T-cell (primary cell): ENCODE measurements at places on chromosomes 12 and 14. TPM values are rescaled to one million over a fixed set of nuclear protein-coding genes. Genes with fewer than 3 reads are reported as not detected.

The SALL2 gene
- total RNA-seq = 5.8 TPM

DNA sequence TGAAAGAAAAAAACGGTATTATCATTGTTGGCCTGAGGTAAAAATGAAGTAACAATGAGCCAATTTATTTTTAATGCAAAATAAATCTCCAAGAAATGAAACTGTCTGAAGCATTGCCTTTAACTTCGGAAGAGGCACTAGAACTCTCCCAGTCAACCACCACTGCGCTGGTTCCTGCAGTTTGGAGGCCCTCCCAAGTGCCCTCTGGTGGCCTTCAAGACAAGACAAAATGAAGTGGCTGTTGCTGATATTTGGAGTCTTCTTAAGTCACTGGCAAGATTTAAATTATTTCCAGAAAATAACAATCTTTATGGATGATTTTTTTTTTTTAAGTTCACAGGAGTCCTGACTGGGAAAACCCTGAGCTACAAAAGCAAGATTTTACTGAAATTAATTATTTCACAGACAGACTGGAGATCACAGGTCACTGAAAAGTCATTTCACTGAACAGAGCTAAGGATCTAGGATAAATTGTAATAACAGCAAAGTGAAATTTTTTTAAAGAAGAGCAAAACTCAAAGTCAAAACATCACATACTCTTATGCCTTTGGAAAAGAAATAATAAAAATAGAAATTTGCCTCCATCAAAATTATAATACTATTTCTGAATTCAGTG lies 58.2 kb downstream of the DICER1 start:
- H3K27ac ChIP-seq = no peak overlapping the region
- H3K4me3 ChIP-seq = no peak overlapping the region
- H3K4me1 ChIP-seq = no peaks in the 10 kb centered on the region
- H3K36me3 ChIP-seq = peaks cover 61% of the 10 kb centered on the region

DNA sequence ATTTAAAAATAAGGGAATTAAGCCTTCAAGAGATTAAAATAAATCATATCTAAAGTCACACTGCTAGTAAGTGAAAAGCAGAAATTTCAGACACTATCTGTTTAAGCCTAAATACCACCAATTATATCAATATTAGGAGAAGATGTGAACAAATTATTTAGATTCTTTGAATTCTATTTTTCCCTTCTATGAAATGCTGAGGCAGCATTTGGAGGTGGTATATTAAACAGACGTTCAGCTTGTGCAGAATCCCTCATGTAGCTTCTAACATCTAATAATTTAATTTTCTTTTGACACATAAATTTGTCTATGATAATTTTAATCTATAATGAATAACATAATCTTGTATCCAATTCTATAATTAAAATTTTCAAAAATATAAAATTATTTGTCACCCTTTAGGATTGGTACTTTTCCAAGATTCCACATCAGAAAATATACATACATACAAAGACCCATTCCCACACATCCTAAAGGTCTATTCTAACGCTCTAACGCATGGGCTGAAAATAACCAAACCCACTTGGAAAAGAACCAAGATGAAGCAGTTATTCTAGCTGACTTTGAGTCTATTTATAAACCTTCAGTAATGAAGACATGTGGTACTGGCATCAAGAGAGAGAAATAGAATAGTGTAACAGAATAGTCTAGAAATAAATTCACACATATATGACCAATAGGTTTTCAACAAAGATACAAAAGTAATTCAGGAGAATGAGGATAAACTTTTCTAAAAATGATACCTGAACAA lies 751.8 kb downstream of the GALC start:
- no peaks in the 10 kb centered on the region for H3K27me3 ChIP-seq
- no peaks in the 10 kb centered on the region for H3K4me1 ChIP-seq
- H3K4me3 ChIP-seq = no peak overlapping the region
- no peak for DNase-seq
- H3K27ac ChIP-seq = no peak overlapping the region

The LTBP2 gene
- 1.7 TPM for total RNA-seq

DNA sequence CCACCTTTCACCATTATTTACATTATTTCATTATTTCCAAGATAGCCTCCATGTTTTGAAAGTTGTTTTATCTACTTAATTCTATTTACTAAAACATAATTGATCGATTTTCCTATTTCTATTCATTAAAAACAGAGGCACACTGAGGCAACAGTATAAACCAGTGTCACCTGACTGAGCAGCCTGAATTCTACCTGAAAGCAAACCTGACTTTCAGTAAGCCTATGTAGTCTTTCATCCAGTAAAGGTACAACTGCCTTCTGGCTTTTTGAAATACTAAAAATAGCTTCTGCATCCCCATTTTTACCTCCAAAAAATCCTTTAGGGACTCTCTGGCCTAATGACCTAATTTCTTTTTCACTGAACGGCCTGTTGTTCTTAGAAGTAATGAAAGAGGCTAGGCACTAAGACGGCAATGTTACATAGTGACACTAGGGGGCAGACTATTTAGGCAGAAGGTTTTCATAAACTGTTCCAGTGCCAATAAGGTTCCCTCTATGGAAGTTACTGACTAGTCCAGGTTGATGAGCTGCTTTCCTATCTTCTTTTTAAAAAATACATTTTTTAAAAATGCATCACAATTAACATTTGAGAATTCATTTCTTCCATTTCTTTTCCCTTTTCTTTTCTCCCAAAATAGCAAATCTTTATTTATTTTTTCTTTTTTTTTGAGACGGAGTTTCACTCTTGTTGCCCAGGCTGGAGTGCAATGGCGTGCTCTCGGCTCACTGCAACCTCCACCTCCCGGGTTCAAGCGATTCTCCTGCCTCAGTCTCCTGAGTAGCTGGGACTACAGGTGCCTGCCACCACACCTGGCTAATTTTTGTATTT lies 17.5 kb downstream of the ANAPC5 start:
- DNase-seq = no peak
- H3K27ac ChIP-seq = no peak overlapping the region
- peaks cover 65% of the 10 kb centered on the region for H3K36me3 ChIP-seq
- H3K4me3 ChIP-seq = no peak overlapping the region
- no peaks in the 10 kb centered on the region for H3K27me3 ChIP-seq
- H3K4me1 ChIP-seq = no peaks in the 10 kb centered on the region

DNA sequence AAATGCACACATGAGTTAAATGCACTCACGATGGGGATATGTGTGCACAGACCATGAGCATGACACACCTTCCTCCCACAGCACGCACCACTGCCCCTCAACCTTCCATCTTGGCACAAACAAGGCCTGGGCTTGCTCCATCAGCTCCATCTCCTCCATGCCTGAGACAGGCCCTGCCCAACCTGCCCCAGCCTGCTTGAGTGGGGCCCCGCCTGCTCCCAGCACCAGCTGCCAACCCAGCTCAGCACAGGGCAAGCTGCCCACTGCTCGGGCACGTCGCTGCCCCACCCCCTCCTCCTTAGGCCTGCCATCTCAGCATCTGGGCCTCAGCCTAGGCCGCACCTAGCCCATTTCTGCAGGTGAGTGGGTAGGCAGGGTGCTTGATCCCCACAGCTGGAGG lies 27.6 kb upstream of the KRT78 start:
- H3K4me1 ChIP-seq = no peaks in the 10 kb centered on the region
- no peaks in the 10 kb centered on the region for H3K27me3 ChIP-seq
- DNase-seq = no peak
- H3K27ac ChIP-seq = no peak overlapping the region
- H3K4me3 ChIP-seq = no peak overlapping the region

The SLCO1B1 gene
- total RNA-seq = 0.12 TPM

- H3K27ac ChIP-seq = no peak overlapping the region
- no peak for DNase-seq
- peaks cover 8% of the 10 kb centered on the region for H3K4me1 ChIP-seq
- H3K4me3 ChIP-seq = no peak overlapping the region
- H3K27me3 ChIP-seq = peaks cover 10% of the 10 kb centered on the region
These were observed 12.9 kb upstream of the SLC24A4 start for GRCh38 chr14:92309968-92310530.

DNA sequence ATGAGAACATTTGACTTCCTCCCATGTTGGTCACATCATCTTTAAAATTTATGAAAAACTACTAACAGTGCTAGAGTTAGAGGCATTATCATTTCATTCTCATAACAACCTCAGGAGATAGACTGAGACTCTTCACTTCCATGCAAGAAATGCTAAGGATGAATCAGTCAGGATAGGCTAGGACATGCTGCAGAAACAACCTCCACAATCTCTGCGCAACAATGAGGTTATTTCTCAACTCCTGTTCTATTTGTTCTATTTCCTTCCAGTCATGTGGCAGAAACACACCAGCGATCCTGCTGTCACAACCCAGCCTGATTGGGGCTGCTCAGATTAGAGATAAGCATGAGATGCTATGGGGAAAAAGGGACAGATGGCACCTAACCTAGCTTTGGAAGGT lies 49.0 kb upstream of the TMEM263 start:
- no peak for DNase-seq
- H3K27me3 ChIP-seq = peaks cover 8% of the 10 kb centered on the region
- no peaks in the 10 kb centered on the region for H3K36me3 ChIP-seq

DNA sequence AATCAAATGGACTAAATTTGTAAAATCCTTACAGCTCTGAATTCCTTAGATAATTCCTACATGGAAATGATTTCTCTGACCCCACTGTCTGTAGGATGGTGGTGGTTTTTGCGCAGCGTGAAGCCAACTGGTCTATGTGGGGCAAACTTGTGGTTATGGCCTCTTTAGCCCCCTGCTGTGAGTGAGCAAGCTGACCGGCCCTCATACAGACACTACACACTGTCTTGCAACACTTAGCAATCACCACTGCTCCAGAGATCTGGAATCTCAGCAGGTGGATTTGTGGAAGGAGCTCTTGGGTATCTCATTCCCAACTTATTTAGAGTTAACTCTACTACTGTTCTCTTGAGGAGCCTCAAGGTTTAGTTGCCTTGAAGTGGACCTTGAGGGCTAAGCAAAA lies 70.2 kb downstream of the SCN8A start:
- H3K27me3 ChIP-seq = peaks cover 6% of the 10 kb centered on the region
- no peak overlapping the region for H3K4me3 ChIP-seq
- no peaks in the 10 kb centered on the region for H3K4me1 ChIP-seq
- H3K27ac ChIP-seq = no peak overlapping the region
- H3K36me3 ChIP-seq = no peaks in the 10 kb centered on the region

The IFT81 gene
- 1.8 TPM for total RNA-seq

GRCh38 chr12:1836241-1836803 lies 16.0 kb downstream of the LRTM2 start:
- H3K36me3 ChIP-seq = no peaks in the 10 kb centered on the region
- H3K27ac ChIP-seq = no peak overlapping the region
- no peaks in the 10 kb centered on the region for H3K27me3 ChIP-seq

DNA sequence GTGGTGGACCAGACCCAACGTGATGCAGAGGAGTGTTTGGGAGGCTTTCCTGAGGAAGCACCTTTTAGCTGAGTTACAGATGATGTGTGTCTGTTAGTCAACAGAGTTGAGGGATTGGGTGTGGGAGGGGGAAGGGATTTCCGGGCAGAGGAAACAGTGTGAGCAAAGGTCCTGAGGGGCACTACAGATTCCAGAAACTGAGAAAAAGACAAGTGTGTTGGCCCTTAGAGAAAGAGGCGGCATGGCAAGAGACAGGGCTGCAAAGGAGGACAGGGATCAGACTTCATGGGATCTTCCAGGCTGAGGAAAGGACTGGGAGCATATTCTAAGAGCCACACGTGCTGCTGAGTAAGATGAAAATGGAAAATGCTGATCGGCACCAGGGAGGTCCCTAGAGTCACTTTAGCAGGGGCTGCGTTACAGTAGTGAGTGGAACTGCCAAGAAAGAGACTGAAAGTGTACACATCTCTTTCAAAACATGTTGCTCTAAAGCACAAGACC lies 9.4 kb upstream of the RPS6KL1 start:
- H3K27ac ChIP-seq = no peak overlapping the region
- no peak overlapping the region for H3K4me3 ChIP-seq
- peaks cover 3% of the 10 kb centered on the region for H3K4me1 ChIP-seq
- H3K27me3 ChIP-seq = no peaks in the 10 kb centered on the region
- no peaks in the 10 kb centered on the region for H3K36me3 ChIP-seq
- no peak for DNase-seq

GRCh38 chr14:93395231-93395630 lies 35.5 kb upstream of the UNC79 start:
- no peaks in the 10 kb centered on the region for H3K27me3 ChIP-seq
- H3K4me3 ChIP-seq = no peak overlapping the region
- DNase-seq = no peak
- H3K27ac ChIP-seq = no peak overlapping the region
- H3K36me3 ChIP-seq = no peaks in the 10 kb centered on the region
- no peaks in the 10 kb centered on the region for H3K4me1 ChIP-seq

- no peak for DNase-seq
- H3K27me3 ChIP-seq = no peaks in the 10 kb centered on the region
- no peak overlapping the region for H3K27ac ChIP-seq
- no peaks in the 10 kb centered on the region for H3K4me1 ChIP-seq
- no peak overlapping the region for H3K4me3 ChIP-seq
- no peaks in the 10 kb centered on the region for H3K36me3 ChIP-seq
These were observed 31.1 kb downstream of the FRS2 start for GRCh38 chr12:69501154-69501895.

The SPTB gene
- 0.09 TPM for total RNA-seq

DNA sequence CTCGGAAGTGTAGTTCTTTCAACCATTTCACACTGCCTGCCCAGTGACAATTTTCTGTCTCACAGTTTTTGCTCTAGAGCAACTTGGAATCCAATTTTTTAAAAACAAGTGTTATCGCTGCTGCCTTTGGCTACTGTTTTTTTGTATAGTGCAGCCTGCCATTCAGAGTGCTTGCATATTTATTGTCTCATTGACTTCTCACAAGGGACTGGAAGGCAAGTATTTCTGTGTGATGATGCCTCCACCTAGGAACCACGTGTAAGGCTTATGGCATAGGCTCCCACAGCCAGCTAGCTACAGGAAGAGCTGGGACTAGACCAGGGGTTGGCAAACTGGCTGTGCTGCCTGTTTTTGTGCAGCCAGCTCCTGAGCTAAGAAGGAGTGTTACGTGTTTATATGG lies 903 bp downstream of the PARPBP start:
- no peak overlapping the region for H3K4me3 ChIP-seq
- H3K27ac ChIP-seq = no peak overlapping the region
- no peaks in the 10 kb centered on the region for H3K36me3 ChIP-seq
- DNase-seq = no peak
- H3K27me3 ChIP-seq = no peaks in the 10 kb centered on the region
- H3K4me1 ChIP-seq = peaks cover 14% of the 10 kb centered on the region

The RASSF3 gene
- 155 TPM for total RNA-seq

GRCh38 chr14:42174357-42174756 lies 567.7 kb downstream of the LRFN5 start:
- no peak overlapping the region for H3K27ac ChIP-seq
- no peak overlapping the region for H3K4me3 ChIP-seq
- no peaks in the 10 kb centered on the region for H3K4me1 ChIP-seq
- H3K36me3 ChIP-seq = no peaks in the 10 kb centered on the region
- no peaks in the 10 kb centered on the region for H3K27me3 ChIP-seq

DNA sequence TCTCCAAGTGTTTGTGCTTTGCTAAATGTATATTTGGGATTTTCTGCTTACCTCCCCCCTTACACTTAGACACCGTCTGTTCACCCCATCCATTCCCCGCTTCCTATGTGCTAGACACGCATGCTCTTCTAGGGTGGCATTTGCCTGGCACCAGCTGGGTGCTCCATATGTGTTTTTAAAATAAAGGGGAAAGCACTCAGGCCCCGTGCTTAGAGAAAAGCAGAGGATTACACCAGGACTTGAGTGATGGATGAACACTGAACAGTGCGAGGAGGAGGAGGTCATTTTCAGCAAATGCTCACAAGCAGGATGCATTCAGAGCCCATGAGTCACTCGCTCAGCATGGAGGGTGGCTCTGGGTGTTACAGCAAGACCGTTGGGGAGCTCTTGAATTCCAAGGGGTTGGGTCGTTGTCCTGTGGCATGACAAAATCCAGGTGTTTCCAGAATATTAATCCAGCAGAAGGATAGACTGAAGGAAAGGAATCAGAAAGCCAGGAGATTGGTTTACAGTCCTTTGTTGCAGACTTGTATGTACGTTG lies 2.9 kb upstream of the BDKRB1 start:
- H3K4me1 ChIP-seq = no peaks in the 10 kb centered on the region
- no peak overlapping the region for H3K4me3 ChIP-seq
- H3K27me3 ChIP-seq = peaks cover 51% of the 10 kb centered on the region
- DNase-seq = no peak
